ENCODE measurements at places on chromosomes 5 and 9.

DNA sequence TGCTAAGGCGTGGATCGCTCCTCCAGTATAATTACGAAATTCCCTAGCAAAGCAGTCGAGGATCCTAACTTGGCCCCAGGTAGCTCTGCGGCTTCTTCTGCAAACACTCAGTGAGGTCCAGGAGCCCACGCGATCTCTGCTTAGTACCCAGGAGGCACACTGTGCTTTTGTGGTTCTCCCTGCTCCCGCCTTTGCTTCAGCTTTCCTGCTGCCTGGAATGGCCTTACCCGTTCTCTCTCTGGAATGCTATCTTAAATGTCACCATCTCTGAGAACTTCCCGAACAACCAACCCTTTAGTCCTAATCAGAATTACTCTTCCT is 639 bp downstream of the INVS start:
- no peak for DNase-seq

- DNase-seq = no peak
These were observed 76.0 kb downstream of the DAB2IP start for GRCh38 chr9:121727295-121728020.

DNA sequence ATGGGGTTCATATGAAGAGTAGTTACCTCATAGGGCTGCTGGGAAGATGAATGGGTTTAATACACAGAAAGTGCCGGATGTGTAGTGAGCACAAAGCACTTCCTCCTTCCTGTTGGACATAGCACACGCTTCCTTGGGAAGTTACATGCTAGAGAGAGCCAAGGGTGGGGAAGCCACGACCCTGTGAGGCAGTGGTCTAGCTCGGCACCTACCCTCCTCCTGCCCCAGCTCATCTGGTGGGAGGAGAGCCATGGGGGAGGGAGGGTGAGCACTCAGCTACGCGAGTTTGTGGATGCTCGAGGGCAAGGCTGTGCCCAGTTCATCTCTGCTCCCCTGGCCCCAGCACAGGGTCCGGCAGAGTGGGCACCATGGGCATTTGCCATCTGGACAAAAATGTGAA is 43.6 kb upstream of the NEK6 start:
- DNase-seq = no peak

DNA sequence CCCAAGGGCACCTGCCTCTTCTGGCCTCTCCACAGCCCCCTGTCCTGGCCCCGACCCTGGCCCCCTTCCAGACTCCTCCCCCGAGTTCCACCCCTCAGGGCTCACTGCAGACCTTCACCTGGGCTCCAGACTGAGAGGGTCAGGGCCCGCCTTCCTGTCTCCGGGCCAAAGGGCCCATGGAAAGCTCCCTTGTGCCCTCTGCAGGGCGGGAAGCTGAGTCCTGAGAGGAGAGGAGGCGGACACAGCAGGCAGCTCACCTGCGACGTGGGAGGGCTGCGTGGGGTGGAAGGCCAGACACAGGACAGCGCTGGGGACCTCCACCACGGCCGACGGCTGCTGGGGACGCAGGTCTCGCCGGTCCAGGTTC is 20.6 kb downstream of the DYNC2I2 start:
- DNase-seq = no peak

DNA sequence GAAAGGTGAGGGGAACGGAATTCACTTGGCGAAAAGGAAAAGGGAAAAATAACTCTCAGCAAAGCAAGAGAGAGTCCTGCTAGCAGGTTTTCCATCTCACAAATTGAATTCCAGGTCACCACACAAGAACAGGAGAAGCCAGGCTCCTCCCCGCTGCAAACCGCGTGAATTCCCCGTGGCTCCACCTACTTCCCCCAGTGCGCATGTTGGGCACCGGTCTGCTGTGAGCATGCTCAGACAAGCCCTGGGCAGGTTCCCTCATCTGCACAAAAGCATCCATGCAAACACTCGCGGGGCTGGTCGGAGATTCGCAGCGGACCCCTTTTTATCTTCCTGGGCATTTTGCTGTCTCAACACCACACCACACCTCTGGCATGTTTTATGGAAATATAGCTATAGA is 58.5 kb upstream of the S1PR3 start:
- DNase-seq = no peak

DNA sequence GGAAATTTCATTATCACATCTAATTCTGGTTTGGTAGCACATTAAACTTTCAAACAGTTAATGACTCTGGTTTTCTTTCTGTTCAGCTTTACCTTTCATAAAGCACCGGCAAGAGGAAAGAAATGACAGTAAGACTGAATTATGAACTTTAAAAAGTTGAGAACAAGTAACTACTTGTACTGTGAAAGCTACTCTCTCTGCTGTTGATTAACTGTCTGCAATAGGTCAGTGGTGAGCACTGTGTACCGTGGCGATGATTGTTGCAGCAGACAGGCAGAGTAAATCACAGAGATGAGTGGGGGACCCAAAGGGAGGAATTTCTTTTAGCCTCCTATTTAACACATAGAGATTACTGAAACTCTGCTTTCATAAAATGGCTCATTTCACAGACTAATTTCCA is 74.0 kb upstream of the MEF2C start:
- DNase-seq = no peak

GRCh38 chr5:173501922-173502321 is 114.5 kb downstream of the BOD1 start:
- DNase-seq = no peak

- no peak for DNase-seq
These were observed 562 bp upstream of the CCDC187 start for GRCh38 chr9:136304456-136304855.

GRCh38 chr5:135829681-135830383 is 4.6 kb upstream of the SLC25A48 start:
- DNase-seq = no peak

GRCh38 chr5:147853372-147853987 is 22.0 kb upstream of the SPINK1 start:
- DNase-seq = no peak

GRCh38 chr9:88821033-88821745 is 170.1 kb upstream of the S1PR3 start:
- no peak for DNase-seq

- DNase-seq = no peak
These were observed 10.3 kb downstream of the PHYKPL start for GRCh38 chr5:178222292-178222691.

- DNase-seq = no peak
These were observed 24.9 kb downstream of the ARHGEF37 start for GRCh38 chr5:149605998-149606724.

Measured in SIG-M5 (cell line).